ENCODE measurements at places on chromosomes 16 and 17.

- no peak for DNase-seq
Measured at GRCh38 chr16:19384656-19385055, 33.0 kb upstream of the TMC5 start.

DNA sequence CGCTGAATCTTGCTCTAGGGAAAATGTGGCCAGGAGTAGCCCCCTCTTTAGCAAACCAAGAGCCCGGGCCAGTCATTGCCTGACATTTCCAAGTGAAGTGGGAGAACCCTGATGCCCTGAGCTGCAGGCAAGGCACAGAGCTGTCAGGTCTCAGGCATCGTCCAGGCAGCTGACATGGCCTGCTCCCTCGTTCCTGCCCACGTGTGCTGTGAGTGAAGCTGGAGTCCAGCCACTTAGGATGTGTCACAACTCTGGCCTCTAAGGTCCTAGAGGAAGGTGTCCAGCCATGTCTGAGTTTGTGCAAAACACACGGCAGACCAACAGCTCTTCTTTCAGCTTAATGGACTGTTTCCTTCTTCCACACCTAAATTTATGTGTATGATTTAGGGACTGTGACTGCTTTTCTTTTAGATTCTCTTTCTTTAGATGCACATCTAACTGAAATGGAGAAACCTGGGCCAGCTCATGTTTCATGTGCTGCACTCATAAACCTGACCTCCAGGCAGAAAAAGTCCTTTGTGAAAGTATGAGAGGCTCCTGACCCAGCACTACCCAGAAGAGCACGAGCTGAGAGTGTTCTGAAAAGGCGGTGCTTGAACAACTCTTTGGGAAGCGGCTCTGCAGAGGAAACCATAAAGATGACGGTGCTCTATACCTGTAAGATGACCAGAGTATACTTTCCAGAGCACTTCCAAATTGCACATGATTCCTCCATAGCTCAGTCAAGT lies 14.8 kb upstream of the LIMD2 start:
- DNase-seq = no peak

- no peak for DNase-seq
Measured at GRCh38 chr17:50534222-50534978, 1.9 kb downstream of the EPN3 start.

DNA sequence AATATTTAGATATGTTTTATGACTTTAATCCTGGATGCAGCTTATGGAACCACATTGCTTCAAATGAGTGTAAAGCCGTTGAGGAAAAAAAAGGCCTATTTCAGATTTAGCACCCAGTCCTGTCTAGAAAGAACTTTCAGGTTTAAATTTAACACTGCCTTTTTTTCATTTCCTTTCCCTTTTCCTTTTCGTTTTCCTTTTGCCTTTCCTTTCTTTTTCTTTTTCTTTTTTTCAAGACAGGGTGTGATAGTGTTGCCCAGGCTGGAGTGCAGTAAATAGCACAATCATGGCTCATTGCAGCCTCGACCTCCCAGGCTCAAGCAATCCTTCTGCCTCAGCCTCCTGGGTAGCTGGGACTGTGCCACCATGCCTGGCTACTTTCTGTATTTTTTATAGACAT lies 15.9 kb downstream of the LUC7L3 start:
- DNase-seq = no peak

DNA sequence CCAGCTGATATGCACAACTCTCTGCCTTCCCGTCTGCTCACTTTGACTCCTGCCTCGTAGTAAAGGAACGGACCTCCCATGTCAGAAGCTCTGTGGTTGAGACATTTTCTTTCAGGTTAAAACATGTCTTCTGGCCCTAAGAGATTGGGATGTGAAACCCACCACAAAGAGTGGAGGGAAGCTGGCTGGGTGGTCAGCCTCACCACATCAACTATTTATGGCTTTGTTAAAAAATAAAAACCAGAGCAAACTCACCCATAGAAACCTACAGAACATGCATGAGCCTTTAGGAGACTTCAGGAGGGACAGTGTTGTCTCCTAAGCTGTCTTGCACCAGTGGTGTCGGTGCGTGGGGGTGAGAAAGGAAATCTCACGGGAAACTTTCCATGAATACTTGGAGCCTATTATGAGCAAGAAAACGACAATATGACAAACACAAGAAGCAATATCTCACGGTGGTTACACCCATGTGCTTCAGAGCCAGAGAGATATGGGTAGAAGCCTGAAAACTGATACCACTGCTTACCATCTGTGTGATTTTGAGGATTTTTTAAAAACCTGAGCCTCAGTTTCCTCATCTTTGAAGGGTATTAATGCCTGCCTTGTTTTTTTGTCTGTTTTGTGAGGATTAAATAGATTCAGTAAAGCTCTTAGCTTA lies 61.7 kb upstream of the XYLT1 start:
- no peak for DNase-seq

- DNase-seq = no peak
Measured at GRCh38 chr16:17724242-17724898, 253.6 kb upstream of the XYLT1 start.

DNA sequence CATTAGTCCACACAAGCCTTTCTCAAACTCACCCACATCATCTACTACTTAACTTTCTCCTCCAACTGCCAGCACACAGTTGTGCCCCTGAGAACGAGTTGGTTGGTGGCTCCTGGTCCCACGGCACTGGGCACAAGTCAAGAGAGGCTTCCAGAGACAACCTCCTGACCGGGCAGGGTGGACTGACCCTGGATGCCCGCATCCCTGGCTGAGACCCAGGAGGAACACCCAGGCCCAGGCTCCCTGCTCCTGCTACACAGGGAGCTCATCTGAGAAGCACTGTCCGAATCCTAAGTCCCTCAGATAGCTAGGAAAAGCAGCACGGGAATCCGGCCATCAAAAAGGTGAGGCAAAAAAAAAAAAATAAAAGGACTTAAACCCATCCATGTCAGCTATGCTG lies 29.0 kb downstream of the WDR45B start:
- no peak for DNase-seq

DNA sequence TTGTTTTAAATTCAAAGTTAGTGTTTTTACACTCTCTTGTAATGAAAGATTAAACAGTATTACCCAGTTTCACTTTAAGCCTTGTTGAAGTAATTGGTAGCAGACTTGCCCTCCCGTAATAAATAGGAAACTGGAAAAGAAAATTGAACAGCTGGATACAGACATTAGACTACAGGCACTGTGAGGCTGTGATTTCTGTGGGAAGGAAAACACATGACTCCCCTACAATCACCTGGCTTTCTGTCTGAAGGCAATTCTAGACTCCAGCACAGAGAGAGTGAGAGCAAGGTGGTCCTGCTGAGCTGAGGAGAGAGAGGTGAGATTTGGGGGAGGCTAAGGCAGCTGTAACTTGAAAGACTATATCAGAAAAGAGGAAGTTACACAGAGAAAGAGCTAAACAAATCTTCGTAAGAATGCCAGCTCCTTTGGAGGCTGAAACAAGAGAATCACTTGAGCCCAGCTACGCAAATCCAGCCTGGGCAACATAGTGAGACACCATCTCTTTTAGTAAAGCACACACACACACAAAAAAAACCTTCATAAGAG lies 57.8 kb upstream of the CDYL2 start:
- DNase-seq = no peak

DNA sequence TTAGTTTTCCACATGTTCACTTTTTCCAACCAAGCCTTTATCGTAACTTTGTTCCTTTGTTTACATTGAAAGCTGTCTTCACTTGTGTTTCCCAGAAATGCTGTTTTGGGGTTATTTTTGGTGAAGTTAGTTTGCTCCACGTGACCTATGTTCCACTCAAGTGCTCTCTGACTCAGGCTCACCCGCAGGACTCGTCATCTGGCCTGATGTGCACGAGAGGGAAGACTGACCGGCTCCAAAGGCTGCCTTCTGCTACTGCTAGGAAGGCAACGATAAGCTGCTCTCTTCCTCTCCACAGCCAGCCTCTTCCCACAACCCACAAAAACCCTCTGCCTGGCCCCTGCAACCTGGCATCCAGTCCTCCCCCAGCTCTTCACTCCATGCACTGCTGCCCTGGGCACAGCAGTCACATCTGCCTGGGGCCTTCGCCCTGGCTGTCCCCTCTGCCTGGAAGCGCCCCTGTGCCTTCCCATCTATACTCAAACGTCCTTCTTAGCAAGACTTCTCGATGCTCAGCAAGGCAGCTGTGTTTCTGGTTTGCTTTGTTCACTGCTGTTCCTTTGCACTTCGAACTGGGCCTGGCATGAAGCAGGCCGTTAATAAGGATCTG lies 28.0 kb downstream of the ZCCHC14 start:
- peak; percentile 60 for DNase-seq

- DNase-seq = no peak
Measured at GRCh38 chr17:52986056-52986662, 827.6 kb upstream of the CA10 start.

DNA sequence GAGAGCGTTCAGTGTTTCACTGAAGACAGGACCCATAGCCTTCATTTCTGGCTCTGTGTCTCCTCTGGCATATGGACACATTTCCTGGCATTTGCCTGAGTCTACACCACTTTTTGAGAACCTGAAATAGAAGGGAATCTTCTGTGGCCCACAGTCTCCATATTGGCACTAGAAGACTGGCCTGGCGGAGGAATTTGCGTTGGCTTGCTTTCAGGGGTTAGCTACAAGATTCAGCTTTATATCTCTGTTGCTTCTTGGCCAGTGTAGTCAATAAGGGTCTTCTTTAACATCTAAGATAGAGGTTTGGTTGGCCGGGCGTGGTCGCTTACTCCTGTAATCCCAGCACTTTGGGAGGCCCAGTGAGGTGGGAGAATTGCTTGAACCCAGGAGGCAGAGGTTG lies 12.8 kb upstream of the CLEC18C start:
- DNase-seq = no peak
